ENCODE measurements at places on chromosomes 6 and 20.

GRCh38 chr6:55176958-55177357 is 2.6 kb downstream of the HCRTR2 start:
- no peak for DNase-seq

DNA sequence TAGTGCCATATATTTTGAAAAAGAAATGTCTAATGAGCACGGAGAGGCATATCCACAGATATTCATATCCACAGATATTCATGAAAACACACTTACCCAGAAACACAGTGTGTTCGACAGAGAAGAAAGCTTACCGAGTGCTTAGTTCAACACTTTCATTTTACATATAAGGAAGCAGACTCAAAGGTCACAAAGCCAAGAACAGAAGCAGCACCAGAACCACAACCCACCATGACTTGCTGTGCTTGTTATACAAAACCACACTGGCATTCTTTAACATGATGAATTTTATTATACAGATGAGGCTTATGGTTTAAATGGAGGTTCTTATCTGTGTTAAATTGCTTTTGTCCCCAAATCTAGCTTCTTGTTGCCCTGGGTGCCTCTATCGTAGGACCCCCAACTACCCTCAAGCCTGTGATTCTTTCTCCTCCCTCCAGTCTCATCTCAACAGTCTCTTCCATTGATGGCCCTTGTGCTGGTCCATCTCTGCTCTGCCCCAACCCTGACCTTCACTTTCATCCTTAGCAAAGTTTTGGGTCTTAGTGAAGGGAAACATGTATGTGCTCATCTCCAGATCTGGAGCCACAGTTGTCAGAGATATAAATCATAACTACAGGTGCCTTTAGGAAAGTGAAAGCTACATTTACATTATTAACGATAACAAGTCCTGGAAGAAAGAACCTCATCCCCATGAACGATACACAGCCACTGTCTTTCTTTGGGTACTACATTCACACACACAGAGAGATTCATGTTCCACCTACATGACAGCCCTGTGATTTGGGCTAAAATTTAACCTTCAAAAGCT is 40.0 kb downstream of the SF3B5 start:
- DNase-seq = no peak

GRCh38 chr20:1493536-1493935 is 2.3 kb upstream of the SIRPB2 start:
- no peak for DNase-seq

DNA sequence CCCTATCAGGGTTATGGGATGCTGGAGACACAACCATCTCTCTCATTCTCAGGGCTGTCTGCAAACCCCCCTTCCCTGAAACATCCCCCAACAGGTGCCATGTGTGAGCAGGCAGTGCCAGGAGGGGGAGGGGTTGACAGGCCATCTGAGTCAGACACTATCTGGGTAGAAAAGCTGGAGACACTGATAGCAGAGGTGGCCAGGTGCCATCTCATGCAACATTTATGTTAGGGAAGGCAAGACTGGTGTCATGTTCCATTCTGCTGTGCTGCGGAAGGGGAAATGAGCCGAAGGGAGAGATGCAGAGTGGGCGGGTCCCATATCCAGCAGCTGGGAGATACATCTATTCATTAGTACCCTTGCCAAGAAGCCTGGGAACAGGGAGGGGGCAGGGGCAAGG is 3.5 kb downstream of the LHFPL5 start:
- DNase-seq = no peak

DNA sequence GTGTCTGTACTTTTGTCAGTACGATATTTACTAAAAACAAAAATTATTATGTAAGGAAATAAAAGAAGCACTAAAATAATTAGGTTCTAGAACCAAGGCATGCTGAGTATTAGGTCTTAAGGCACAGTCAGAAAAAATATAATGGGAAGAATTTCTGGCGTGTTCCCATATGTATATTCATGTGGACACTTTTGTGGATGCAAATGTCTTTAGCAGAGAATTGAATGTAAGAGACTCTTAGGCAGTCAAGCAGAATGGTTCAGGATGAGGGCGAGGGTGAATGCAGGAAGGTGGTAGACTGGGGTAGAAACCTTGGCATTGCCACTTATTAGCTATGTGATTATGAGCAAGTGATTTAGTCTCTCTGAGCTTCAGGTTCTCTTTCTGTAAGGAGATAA is 71.5 kb downstream of the SASH1 start:
- DNase-seq = no peak

- DNase-seq = no peak
These were observed 59.5 kb downstream of the CBFA2T2 start for GRCh38 chr20:33549229-33549999.

DNA sequence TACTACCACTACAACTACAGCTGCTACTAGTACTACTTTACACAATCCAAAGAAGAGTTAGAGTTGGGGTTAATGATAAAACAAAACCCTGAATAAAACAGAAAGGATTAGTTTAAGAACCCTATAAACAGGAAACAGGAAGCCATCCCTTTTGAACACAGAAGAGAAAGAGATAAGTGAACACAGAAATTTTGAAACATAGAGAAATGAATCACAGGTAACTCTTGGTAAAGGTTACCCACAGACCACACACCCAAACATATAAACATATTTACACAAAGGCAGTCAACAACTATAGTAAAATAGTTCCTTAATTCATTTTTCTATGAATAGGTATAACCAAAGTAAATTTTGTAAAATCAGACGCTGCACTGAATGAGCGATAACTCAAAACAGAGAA is 98.1 kb downstream of the RNGTT start:
- no peak for DNase-seq

DNA sequence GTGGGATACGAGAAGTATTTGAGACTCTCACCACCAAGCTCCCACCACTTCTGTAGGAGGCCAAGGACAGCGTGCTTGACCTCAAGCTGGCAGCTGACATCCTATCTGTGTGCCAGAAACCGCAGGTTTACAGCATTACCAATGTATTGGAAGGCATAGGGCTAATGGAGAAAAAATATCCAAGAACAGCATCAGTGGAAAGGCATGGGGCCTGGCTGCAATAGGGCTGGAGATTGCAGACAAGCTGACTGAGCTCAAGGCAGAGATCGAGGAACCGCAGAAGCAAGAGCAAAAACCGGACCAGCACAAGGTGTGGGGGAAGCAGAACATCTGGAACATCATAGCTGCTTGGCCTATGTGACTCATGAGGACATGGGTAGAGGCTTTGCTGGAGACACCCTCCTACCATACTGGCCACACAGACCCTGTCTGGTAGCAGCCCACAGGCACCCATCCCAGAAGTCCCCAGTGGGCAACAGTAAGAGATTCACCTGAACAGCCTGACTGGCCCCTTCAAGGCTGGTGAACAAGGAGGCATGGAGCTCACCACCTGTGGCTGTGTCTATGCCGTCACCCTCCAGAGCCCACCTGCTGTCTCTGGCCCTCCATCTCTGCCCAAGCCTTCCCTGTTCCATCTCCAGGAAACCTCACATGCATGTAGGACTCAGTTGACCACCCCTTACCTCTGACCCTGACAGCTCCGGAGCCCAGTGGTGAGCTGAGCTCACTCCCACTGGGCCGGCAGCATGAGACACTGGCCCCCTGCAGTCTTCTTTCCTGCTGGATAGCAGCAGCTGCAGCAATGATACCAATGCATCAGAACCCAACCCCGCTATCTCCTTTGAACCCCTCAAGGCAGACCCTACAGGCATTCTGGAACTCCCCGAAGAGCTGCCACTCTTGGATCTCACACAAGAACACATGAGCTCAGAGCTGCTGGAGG is 171.1 kb downstream of the KIF6 start:
- DNase-seq = no peak

GRCh38 chr6:126341126-126341525 is 1.2 kb downstream of the CENPW start:
- DNase-seq = no peak

DNA sequence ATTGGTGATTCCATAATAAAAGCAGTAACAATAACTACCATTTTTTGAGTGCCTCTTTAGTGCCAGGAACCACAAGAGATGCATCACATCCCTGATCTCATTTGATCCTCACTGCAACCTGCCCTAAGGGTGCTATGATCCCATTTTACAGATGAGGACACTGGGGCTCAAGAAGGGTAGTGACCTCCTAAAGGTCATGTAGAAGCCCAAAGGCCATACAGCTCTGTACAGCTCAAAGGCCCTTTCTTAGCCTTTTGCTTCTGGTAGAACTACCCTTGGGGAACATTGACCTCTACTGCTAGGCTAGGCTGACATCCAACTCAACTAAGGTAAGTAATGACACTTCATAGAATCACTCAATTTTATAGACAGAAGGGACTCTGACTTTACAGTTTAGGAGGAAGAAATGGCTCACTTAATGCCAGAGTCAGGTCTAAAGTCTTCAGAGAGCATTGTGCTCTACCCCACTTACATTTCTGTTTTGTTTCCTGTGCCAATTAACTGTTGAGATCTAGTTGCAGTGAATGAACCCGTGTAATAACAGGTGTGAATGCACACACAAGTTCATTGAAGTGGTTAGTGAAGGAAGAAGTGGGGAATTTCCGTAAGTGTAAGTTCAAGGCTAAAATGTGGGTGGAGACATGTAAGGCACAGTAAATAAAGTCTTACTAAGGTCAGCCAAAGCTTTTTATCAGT is 10.7 kb downstream of the SLC9A8 start:
- DNase-seq = no peak

GRCh38 chr20:53330601-53331140 is 263.0 kb downstream of the ZNF217 start:
- no peak for DNase-seq

- no peak for DNase-seq
These were observed 80.5 kb downstream of the SMPDL3A start for GRCh38 chr6:122869437-122870024.

DNA sequence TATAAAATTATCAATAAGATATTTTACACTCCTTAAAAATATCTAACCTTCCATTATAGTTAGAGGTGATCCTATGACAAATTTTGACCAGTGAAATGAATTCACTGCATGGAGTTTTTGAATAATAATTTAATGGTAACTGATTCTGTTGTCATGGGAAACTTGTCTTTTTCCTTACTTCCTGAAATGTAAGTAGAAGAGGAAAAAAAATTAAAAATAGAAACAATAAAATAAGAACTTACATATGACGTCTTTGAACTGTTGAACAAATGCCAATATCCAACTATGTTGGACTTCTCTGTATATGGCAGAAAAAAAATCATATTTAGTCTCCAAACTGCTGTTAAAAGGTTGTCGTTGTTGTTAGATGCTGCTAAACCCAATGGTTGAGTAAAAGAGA is 26.3 kb downstream of the PPP1R14C start:
- DNase-seq = no peak

- DNase-seq = no peak
These were observed 197.9 kb downstream of the TRIM27 start for GRCh38 chr6:28725890-28726348.

DNA sequence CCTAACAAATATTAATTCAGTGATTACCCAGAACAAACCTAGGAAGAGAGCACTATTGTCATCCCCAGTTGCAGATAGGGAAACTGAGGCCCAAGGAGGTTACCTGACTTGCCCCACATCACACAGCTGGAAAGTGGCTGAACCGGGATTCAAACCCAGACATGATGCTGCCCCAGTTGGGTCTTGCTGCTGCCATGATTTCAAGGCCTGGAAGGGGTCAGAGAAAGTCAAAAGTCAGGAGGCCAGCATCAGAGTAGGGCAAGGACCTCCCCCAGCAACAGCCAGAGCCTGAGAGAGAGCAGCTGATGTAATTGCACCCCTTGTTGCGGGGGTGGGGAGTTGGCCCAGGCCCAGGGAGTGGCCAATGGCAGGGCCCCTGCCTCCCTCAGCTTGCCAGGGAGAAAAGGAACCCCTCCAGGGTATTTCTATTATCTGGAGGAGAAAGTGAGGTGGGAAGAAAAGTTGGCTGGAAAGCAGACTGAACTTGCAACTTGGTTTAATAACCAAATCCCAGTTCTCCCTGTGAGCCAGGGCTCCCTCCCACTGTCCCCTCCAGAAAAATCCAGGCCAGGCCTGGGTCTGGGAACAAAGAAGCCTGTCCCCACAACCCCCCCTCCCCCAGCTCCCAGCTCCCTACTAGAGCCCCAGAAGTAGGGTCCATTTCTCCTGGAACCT is 83.6 kb downstream of the MRPL14 start:
- DNase-seq = no peak

DNA sequence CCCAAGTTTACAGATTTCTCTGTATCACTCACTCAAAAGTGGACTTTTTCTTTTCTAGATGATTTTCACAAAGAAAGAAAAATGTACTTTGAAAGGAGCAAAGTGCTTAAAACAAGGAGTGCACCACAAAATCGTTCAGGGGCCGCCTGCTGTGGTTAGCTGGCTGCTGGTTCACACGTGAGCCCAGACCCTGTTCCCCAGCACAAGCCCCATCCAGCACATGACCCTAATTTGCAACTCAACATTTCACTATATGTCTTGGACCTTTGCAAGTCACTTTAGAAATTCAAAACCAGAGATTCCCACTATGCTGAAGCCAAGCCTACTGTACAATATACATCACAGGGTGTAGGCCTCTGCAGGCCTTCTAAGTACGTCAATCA is 95.5 kb upstream of the NHSL1 start:
- no peak for DNase-seq

- no peak for DNase-seq
These were observed 3.1 kb downstream of the CD93 start for GRCh38 chr20:23082846-23083552.

DNA sequence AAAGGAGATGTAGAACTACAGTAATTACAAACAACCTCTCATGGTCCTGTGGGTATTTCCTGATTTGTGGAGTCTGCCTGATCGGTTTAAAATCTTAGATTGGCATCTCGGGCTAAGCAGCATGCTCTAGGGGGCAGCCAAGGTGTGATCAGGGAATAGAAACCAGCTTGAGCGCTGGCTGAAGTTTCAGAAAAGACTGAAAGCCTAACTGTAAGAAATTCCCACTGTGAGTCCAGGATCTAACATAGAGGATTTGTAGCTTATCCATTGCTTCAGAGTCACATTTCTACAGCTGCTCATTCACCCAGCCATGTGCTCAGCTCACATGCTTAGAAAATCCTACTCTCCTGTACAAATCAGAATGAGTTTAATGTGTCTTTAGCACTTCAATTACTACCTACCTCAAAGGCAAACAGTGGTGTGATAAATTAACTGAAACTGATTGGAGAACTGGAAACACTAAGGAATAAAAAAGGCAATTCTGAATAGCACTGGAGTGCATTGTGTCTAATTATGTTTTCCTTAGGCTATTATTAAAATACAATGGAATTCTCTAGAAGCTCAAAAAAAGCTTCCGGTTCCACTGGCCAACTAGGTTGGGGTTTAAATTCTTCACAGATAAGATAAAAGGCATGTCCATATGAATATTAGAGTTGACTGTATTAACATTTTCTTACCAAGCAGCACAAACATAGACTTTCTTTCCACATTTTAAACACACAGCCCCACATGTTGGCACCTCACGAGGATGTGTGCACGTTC is 73.8 kb upstream of the MPC1 start:
- no peak for DNase-seq

GRCh38 chr6:80276861-80277260 is 170.4 kb downstream of the BCKDHB start:
- no peak for DNase-seq

DNA sequence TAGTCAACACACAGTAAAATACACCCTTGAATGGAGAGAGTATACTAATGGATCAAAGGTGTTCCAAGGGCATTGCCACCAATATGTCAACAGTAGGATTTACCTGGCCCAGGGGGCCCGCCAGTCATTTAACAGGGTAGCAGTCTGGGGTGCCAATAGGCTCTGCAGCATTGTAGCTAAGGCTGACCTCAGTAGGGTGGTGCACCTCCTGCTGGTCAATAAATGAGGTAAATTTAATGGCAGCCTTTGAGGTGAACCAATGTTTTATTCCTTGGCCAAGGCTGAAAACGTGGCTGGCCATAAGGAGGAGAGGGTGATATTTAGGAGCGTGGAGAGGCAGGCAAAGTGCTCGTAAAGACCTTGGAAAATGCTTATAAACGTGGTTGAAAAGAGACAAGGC is 147.2 kb downstream of the RPS12 start:
- DNase-seq = no peak

- DNase-seq = no peak
These were observed 631.1 kb upstream of the GJE1 start for GRCh38 chr6:141501616-141502015.
